Heart right ventricle (tissue), 16 donors: ENCODE measurements at places on chromosomes 7 and 10. TPM values are rescaled to one million over a fixed set of nuclear protein-coding genes. Genes with fewer than 3 reads are reported as not detected.

Gene HKDC1
- not detected for total RNA-seq

Gene ITGA8
- 1.4 TPM for total RNA-seq

Gene AKR1D1
- not detected for total RNA-seq

Gene HOXA6
- not detected for total RNA-seq

Gene BAMBI
- 21.4 TPM for total RNA-seq

Gene VWDE
- not detected for total RNA-seq

Gene NPY4R
- not detected for total RNA-seq

Gene OR6B1
- not detected for total RNA-seq

Gene CYP2W1
- not detected for total RNA-seq

Gene GRID2IP
- not detected for total RNA-seq

Gene EBLN1
- total RNA-seq = not detected

Gene GIMAP8
- total RNA-seq = 13.4 TPM

Gene VWA2
- not detected for total RNA-seq

Gene NCAPG2
- total RNA-seq = 4.6 TPM

Gene WIPF3
- total RNA-seq = 7.0 TPM

Gene ANKIB1
- 28.7 TPM for total RNA-seq

Gene TMEM236
- total RNA-seq = 0.52 TPM

Gene NUTM2B
- total RNA-seq = 0.62 TPM

Gene ANKRD2
- total RNA-seq = 163 TPM

Gene NEUROD6
- total RNA-seq = not detected

Gene SPAM1
- not detected for total RNA-seq

Gene ZPBP
- total RNA-seq = not detected

Gene CTAGE6
- total RNA-seq = 0.17 TPM

Gene SEMA3C
- total RNA-seq = 83.2 TPM

Gene PRKG1
- 31.1 TPM for total RNA-seq

Gene PIP
- total RNA-seq = not detected

Gene GIMAP6
- total RNA-seq = 26.8 TPM

Gene SFMBT2
- 10.8 TPM for total RNA-seq

Gene DNA2
- total RNA-seq = 3.0 TPM

Gene PHKG1
- 40.8 TPM for total RNA-seq

Gene TTYH3
- 8.9 TPM for total RNA-seq

Gene PLXDC2
- total RNA-seq = 9.6 TPM

Gene SLC29A3
- total RNA-seq = 1.2 TPM

Gene CRHR2
- 0.24 TPM for total RNA-seq

Gene CTNNA3
- 203 TPM for total RNA-seq
